ENCODE measurements at places on chromosomes 1 and 21.

DNA sequence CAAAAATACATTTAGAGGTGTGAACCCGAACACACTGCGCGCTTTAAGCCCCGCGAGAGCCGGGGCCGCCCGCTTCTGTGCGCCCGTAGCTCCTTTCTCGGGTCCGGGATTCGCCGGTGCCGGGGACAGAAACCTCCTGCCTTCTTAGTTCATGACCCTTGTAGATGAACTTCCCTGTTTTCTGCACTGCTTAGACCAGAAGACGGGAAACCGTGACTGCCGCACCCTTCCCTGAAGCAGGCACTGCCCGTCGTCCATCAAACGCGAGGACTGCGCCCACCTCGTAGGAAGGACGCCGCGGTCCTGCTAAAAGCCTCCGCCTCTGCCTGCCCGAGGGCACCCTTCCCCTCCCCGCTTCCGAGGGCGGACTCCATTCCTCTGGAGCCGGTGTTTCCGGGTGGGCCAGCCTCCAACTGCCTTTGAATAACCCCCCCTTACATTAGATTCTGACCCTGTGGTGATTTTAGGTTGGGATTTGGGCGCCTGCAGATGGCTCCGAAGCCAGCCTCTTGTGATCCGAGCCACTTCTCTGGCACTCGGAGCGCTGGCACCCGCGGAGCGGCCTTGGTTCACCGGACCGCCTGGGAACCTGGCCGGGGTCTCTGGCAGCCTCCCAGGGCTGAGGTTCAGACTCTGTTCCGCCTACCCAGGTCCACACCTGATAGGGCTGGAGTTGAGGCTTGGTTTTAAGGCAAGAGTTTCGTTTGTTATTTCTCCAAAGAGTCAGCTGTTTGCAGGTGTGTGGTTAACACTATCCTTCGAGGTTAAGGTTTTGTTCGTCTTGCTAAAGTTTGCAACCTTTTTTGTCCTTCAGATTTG is 1.2 kb upstream of the PTTG1IP start:
- no peak for DNase-seq

- DNase-seq = no peak
Observed at GRCh38 chr21:20253261-20253660, 744.9 kb upstream of the NCAM2 start.

GRCh38 chr1:230643908-230644307 is 1.6 kb downstream of the COG2 start:
- no peak for DNase-seq

DNA sequence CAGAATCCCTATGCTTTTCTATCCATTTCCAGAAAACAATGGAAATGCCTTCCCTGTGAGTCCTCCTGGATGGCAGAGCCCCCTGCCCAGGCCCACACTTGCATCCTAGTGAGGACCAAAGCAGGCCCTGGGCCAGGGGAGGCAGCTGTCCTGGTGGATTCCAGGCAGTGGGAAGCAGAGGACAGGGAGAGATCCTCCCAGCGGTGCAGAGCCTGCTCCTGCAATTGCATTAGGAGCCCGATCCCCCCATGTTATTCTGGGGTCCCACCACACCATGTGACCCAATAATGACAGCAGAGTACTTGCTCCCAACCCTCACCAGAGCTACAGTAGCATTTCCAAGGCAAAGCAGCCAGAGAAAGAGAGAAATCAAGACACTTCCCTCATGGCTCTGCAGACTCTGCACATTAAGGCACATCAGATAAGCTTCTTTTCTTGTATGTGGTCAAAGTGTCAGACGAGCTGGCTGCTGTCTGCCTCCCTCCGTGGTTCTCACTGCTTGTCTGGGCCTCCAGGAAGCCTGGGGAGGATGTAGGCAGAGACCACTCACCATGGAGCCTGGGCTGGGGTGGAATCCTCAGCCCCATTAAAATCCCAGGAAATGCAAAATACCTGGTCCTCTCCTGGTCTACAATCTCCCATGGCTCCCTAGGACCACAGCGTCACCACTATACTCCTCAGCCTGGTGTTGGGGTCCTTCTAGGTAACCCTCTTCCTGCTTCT is 54.9 kb upstream of the RUNX3 start:
- DNase-seq = no peak

All from pulmonary artery endothelial cell (primary cell).